Activated CD4-positive, CD25-positive, alpha-beta regulatory T cell treated with anti-CD3 and anti-CD28 coated beads, Interleukin-2, amount 50 U/mL, for 16 hours (primary cell): ENCODE measurements at places on chromosomes 13 and 19.

GRCh38 chr19:40510526-40511115, 43.8 kb downstream of the SPTBN4 start:
- DNase-seq = no peak

DNA sequence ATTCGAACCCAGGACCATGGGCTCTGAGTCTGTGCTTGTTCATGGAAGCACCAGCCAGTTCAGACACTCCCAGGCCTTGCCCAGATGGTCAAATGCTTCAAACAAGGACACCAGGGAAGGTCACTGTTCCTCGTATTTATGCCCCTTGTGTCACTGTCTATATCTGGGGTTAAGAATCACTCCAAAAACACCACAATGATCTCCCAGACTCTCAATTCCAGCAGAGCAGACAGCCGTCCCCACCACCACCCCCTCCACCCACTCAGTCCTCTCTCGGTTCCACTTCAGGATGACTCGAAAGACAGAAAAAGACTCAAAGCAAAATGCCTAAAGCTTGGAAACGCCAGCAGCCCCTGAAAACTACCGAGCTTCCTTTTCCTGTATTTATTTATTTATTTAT, 79.0 kb downstream of the INSR start:
- DNase-seq = no peak

DNA sequence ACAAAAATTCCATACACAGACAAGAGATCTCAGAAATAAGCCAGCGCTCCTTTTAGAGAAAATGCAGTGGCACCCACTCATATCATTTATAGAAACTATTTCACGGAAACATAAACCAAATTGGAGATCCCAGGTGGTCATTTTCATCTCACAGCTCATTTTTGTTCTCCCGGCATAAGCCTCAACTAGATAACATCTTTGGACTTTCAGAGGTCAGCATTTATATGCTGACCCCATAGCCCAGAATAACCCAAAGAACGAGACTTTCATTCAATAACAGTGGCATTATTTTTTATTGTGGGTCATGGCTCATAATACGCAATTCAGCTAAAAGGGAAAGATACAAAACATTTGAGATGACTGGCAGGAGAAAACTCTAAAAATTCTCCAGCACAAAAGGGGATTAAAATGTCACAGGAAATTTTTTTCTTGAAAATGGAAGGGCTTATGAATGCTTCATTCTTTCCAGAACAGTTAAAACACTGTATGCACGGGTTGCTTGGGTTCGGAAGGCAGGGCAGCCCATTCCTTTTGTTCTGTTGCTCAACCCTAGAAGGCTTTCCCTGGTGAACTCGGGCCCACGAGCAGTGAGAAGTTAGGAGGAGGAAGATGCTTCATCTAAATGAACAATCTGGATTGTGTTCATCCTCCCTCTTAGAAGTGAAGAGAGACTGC, 24.0 kb downstream of the STARD13 start:
- no peak for DNase-seq

DNA sequence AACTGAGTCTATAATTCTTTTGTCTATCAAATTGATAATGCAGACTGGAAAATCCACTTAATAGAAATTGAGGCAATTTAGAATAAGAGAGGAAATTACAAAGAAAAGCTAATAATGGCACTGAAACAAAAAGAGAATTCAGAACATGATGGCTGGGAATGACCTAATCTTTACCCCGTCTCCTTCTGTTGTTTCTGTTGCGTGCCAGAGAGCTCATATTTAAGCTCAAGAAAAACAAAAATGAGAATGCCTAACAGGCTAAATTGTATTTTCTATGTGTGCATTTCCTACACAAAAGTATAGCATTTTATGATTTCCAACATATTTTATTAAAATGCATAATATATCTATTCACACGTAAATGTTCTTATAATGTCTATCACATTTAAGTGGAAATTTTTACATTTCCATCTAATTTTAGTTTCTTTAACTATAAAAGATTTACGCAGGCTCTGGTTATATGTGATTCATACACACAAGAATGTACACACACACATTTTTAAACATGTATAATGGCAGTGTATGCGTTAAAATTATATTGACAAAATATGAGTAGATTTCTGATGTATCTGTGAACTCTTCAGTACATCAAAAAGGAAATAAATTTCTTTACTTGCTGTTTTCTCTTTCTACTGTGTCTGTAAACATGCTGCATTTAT, 432.3 kb downstream of the SLITRK6 start:
- no peak for DNase-seq

DNA sequence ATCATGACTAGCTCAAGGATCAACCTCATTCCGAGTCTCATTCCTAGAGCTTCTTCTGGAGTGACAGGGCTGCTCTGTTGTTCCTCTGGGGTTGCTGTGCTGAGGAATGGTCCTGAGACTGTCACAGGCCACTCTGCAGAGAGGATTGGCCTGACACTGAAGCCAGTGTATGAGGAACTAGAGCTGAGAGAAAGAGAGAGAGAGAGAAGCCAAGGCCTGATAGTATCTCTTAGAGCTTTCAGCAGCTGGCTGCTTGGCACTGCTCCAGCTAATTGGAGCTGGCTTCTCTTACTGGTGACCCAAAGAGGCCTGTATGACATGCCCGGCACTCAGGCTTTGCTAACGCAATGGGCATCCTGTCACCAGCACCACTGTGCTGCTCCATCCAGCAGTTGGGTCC, 73.4 kb upstream of the FLT1 start:
- DNase-seq = no peak

GRCh38 chr13:24681930-24682329, 1.7 kb downstream of the ATP12A start:
- DNase-seq = no peak

- no peak for DNase-seq
Measured at GRCh38 chr19:38039966-38040365, 133.0 kb downstream of the SIPA1L3 start.

GRCh38 chr13:71672512-71672911, 194.5 kb downstream of the DACH1 start:
- no peak for DNase-seq

GRCh38 chr13:57925250-57925649, 293.7 kb downstream of the PCDH17 start:
- no peak for DNase-seq

DNA sequence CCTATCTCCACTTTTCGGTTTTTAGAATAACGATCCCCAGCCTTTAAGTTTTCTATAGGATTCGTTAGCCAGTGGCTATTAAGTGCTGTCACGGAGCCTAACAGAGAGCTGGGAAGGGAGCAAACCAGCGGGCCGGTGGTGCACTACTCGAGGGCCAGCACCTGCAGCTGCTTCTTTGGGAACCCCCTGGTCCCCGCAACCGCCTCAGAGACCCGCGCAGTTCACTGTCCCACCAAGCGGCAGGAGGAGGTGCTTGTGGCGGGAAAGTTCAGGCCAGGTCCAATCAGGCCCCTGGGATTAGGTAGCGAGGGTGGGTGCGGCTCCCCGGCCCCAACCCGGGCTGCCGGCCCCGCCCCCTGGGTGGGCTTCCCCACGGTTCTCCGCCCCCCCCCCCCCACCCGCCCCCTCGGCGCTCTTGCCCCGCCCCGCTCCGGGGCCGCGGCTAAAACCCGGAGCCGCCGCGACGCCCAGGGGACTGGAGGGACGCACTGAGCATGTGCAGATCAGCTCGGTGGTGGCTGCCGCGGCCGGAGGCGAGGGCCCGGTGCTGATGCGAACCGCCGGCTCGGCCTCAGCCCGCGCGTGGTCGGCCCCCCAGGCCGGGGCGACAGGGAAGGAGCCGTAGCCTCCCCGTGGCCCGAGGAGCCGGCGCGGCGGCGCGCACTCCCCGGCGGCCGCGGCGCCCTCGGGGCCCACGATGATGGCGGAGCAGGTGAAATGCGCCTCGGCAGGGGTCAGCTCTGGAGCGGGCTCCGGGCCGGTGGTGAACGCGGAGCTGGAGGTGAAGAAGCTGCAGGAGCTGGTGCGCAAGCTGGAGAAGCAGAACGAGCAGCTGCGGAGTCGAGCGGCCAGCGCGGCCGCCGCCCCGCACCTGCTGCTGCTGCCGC, at the start of gene SLAIN1:
TSS of gene SLAIN1 (plus strand) at position 471 of the 887 bp plus-strand sequence. CDS start at position 698, 227 bp downstream.
- peak; percentile 62 for DNase-seq

DNA sequence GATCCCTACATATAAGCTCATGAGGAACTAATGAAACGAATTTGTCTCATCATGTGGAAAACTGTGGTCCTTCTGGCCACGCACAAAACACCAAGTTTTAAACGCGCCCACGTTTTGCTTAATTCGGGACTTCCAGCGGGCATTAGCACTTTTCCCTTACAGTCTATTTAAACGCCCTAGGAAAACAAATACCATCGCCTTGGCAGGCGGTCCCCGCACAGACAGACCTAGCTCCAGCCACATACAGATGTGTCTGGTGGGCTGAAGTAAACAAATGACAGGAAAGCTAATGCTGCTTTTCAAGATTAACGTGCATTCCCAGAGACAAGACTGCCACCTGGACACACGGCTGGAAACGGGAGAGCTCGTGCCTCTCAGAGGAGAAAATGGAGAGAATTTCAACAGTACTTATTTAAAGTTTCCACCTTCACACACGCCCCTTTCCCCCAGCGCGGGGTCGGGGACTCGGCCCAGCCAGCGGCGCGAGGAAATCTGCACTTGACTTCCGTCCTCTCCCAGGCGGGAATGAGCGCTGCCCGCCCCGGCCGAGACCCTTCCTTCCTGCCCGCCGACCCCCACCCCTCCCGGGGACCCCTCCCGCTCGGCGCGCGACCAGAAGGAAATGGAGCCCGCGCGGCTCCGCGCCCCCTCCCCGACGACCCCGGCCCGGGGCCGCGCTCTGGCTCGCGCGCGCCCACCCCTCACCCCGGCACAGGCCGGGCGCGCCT, 931 bp downstream of the USP12 start:
- DNase-seq = no peak

DNA sequence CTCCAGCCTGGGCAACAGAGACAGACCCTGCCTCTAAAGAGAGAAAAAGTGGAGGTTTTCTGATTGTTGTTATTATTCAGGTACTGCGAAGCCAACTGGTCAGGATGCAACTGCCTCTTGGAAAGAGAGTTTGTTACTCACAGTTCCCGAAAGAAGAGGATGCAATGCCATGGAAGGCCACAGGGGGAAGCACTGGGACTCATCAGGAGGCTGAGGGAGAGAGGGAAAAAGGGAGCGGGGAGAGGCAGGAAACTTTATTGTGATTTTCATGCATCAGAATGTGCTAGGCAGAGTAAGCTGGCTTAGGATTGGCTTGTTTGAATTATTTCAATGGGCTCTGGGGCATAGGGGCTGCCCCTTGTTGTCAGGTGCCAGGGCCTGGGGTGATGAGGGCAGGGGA, 27.6 kb downstream of the MYO9B start:
- DNase-seq = no peak

GRCh38 chr13:108528303-108528702, 101.1 kb upstream of the MYO16 start:
- DNase-seq = no peak

DNA sequence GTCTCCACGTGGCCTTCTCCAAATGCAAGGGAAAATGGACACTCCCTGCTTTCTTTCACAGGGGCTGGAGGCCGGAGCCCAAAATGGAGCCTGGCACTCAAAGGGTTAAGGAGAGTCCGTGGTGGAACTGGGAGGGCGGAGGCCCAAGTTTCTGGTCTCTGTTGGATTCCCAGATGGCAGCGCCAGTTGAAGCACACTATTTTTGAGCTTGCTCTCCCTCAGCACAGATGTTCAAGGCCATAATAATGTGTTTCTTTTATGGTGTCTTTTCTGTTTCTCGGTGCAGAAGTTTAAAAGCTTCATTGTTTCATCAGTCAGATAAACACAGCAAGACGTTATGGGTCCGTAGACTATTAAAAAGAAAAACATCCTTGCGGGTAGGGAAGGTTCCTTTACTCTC, 67.6 kb downstream of the TNFRSF19 start:
- no peak for DNase-seq

DNA sequence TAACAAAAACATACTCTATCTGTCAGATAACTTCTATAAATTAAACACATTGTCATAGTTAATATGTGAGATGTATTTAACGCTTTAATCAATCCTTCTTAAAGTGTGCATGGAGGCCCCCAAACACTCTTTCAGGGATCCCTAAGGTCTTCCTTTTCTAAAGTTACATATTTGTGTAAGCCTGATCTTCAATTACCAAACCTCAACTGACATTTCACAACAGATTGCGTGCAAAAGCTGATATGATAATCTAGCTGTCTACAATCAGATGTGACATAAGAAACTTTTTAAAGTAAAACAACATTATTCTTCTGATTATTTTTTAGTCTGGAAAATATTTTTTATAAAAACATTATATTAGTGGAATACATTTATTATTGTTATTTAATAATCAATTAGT, 1850.4 kb downstream of the OLFM4 start:
- DNase-seq = no peak

DNA sequence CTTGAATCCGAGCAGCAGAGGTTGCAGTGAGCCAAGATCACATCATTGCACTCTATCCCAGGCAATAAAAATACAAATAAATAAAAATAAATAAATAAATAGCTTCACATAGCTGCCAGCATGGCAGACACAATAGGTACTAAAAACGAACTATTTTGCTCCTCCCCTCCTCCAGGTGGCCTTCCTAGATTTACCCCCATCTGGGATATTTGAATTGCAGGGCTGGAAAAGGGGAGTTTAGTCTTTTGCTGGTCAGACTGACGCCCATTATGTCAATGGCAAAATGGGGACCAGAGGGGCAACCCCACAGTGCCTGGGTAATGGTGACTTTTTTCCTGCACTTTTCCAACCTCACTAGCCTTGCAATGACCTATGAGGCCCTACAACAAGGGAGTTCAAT, 640 bp upstream of the GMFG start:
- no peak for DNase-seq

GRCh38 chr19:55958356-55958755, 10.7 kb downstream of the NLRP8 start:
- no peak for DNase-seq

GRCh38 chr13:54647275-54647674, 1618.7 kb downstream of the OLFM4 start:
- no peak for DNase-seq

DNA sequence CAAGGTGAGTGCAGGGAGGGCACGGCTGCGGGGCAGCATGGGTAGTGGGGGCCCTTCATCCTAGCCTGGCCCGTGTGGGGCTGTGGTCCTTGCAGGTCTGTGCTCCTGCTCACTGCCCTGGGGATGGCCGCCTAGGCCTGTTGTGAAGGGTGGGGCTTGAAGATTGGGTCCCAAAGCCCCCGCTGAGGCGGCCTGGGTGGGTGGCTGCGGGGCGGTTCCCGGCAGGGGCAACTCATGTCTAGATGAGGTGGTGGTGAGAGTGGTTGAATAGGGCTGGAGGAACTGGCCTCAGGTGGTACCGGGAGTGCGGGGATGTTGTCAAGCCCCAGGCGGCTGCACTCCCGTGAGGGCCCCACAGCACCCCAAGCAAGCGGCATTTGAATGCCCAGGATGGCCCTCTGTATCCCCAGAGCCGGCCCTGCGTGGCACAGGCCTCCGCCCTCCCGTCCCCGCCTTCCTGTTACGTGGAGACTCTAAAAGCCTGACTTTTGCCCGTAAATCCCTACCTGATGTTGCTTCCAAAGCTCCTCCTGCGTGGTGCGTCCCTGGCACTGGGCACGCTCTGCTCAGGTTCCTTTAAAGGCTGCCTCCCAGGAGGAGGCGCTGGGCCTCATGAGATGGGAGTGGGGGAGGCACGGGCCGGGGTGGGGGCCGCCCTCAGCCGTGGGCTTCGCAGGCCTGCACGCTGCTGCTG, 15.0 kb downstream of the SPPL2B start:
- DNase-seq = no peak

GRCh38 chr19:38849860-38850435, at the start of gene HNRNPL:
Gene HNRNPL, minus strand, starts transcription at chr19:38849986. Its CDS starts 20 bp downstream, at chr19:38849966.
- DNase-seq = peak; percentile 99
